ENCODE measurements at places on chromosomes 3 and 15.

- DNase-seq, result no peak
Observed at GRCh38 chr15:98976500-98976899, 31.1 kb downstream of the PGPEP1L start.

DNA sequence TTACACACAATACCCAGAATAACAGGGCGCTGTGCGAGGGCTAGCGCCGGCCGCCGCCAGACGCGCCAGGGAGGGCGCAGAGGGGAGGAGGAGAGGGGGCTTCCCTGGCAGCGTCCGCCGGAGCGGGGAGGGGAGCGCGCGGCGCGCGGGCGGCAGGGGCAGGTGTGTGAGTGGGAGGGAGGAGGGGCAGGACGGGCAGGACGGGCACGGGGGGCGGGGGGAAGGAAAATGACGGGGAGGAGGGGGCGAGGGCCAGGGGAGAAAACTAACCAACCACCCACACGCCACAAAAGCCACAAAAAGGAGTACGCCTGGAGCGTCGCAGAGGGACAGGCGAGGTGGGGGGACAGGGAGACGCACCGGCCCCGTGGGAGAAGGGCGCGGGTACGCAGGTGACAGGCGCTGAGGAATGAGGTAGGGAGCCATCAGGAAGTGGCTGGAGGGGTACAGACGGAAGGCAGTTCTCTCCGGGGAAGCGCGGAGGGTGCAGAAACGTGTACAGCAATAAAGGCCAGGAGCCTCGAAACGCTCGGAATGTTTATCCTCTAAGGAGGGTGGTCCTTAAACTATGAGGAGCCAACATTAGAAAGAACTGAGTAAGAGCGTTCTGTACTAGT is 610 bp upstream of the SATB1 start:
- DNase-seq, result peak; percentile 80

DNA sequence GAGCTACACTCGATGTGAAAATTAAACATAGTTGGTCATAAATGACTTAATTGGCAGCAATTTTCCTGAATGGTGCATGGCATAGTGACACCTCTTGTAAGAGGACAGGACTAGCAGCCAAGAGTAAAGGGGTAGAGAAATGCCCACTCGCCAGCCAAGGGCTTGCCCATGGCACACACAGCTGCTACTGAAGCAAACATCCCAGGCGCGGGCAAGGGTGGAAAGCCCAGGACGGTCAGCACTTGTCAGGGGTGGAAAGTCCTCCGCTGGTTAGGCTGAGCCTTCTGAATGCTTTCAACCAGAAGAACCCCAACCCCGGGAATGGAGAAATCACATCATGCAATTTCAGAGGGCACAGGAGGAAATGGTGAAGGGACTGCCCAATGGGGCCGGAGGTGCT is 31.6 kb downstream of the BDH1 start:
- no peak for DNase-seq

- no peak for DNase-seq
Observed at GRCh38 chr3:59268170-59268569, 218.3 kb upstream of the CFAP20DC start.

- peak; percentile 30 for DNase-seq
Observed at GRCh38 chr3:149180057-149180573, 41.5 kb downstream of the CP start.

DNA sequence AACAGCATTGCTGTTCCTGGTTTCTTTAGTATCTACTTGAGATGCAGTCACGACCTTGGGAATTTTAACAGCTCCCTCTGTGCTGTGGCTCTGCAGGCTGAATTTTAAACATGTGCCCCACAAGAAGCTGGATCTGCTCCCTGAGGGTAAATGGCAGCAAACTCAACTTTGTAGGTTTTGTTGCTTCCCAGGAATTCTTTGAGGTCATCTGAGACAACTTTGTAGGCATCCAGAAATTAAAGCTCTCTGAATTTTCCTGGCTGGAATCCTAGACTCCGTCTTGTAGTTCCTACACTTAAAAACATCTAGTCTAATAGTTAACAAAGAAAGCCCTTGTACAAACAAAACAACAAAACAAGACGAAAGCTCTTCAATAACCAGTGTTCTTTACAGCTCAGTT is 366.3 kb downstream of the FEZF2 start:
- no peak for DNase-seq

GRCh38 chr15:32884146-32884545 is 166.3 kb downstream of the GREM1 start:
- no peak for DNase-seq

Measured in Peyer's patch (tissue), 4 donors.